Right ventricle myocardium superior (tissue), 1 donor: ENCODE measurements at places on chromosomes 2 and 18. TPM values are rescaled to one million over a fixed set of nuclear protein-coding genes. Genes with fewer than 3 reads are reported as not detected.

Gene VWC2L
- not detected for total RNA-seq

DNA sequence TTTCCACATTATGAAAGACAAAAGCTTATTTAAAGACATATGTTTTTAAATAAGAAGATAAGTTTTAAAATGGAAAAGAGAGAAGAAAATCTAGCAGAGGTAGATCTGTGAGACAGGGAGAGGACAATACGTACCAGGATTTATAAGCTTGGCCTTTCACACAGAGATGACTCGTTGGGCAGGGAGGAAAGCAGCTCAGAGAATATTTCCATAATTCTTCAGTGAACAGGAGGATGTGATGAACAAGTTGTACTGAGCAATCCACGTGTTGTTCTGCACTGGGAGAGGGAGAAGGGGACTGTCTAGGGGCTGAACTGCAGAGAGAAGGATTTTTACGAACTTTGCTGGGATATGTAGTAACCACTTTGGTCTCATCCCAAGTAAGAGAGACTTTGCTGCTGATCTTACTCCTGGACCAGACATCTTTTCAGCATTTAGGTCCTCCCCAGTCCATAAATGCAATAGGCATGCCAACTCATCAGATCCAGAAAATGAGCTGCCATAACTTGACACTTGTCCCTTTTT is 162.5 kb upstream of the SETBP1 start:
- no peak for DNase-seq

GRCh38 chr2:241135737-241136136 is 13.5 kb downstream of the PASK start:
- no peak for DNase-seq

DNA sequence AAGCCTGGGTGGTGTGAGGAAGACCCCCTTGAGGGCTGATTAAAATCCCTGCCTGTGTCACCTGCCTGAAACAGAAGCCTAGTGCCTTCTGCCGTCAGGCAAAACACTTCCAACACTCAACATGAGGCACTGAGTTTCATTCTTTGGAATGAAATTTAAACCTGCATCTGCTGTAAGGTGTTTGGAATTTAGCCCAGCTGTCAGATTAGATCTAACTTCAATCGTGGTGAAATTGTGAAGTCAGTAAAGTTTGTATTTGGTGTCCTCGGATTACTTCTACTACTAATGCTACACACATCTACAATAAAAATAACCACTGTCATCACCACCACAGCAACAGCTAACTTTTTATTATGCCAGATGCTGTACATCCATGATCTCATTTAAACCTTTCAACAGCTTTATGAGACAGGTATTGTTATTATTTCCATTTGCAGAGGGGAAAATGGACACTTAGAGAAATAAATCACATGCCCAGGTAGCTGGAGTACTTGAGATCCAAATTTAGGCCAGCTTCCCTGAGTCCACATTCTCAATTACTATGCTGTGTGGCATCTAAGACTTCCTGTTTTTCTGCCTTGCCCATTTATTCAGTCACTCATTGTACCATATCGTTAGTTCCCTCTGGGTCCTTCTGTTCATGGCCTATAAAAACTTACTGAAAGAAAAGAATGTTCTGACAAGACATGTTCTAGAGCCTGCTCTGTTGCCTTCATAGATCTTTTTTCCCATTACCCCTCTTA is 98.2 kb upstream of the GCFC2 start:
- DNase-seq, result no peak

GRCh38 chr2:224025874-224026273 is 13.2 kb downstream of the SERPINE2 start:
- no peak for DNase-seq

- no peak for DNase-seq
Observed at GRCh38 chr2:238164906-238165287, 6.1 kb downstream of the ERFE start.

DNA sequence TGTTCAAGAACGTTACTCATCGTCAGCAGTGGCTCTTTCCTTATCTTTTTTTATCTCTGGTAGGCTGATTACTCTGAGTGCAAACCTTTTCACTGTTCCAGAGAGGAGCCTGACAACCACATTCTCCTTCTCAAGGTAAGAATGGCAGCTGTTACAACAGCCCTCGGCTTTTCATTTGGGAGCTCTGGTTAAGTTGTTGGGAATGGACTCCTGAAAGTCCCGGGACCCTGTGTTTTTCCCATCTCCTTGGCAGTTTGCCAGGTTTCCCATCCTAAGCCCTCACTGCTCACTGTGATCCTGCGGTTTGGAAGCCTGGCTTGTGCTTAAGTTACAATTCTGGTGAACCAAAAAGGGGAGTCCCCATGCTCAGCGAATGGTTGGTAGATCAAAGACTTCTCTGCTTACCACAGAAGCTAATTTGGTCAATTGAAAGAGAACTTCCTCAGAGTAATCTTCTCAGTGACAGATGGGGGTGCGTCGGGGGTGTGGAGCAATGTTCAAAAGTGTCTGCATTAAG is 122.3 kb downstream of the LYPD6B start:
- DNase-seq, result no peak

DNA sequence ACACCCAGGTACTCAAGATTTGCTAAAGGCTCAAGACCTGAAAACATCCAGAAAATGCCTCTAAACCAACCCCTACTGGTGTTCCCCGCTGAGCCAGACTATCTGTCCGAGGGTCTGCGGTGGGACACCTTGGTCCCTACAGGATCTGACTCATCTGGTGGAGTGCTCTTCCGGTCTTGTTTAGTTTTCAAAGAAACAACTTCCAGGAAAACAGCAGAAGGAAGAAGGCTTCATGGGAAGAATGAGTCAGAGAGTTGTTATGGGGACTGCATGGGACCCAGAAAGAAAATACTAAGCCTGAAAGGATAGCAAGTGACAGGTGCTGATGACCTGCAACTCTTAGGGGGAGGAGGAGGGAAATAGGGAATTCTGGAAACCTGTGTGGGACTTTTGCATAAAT is 41.3 kb downstream of the ZFP36L2 start:
- no peak for DNase-seq

Gene DNAJC10
- total RNA-seq, result 60.4 TPM

DNA sequence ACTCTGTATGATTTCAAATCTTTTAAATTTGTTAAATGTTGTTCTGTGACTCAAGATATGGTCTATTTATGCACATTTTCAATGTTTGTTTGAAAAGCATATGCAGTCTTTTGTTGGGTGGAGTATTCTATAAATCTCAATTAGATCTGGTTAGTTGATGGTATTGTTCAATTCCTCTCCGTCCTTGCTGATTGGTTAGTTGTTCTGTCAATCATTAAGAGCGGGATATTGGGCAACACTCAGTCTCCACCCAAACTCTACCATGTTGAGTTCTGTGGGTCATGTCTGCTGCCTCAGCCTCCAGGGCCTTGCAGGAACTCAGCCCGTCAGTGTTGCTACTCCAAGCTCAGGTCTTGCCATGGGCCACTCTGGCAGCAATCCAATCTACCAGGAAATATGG is 118.9 kb downstream of the VWA3B start:
- DNase-seq, result no peak

Gene IL1RL1
- 1.3 TPM for total RNA-seq

GRCh38 chr2:64551851-64552250 is 27.7 kb downstream of the AFTPH start:
- DNase-seq, result no peak

Gene LYG2
- not detected for total RNA-seq

- no peak for DNase-seq
Observed at GRCh38 chr2:108244667-108245414, 5.1 kb downstream of the SULT1C3 start.

DNA sequence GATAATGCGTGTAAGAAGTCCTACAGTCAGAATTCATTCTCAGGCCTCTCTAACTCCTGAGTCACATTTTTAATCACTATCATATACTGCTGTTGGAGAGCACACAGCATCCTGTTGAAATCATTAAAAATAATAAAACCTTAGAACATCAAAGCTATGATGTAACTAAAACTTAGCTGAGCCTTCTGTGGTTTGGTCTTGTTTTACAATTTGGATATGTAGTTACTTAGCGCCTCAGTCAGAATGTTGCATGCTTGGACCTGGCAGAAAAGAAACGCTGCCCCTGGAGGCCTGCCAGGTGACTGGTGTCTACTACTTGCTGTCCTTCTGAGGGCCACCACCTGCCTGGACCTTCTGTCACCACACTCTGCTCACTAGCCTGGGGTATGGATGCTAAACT is 261.1 kb upstream of the RASGRP3 start:
- peak; percentile 75 for DNase-seq

DNA sequence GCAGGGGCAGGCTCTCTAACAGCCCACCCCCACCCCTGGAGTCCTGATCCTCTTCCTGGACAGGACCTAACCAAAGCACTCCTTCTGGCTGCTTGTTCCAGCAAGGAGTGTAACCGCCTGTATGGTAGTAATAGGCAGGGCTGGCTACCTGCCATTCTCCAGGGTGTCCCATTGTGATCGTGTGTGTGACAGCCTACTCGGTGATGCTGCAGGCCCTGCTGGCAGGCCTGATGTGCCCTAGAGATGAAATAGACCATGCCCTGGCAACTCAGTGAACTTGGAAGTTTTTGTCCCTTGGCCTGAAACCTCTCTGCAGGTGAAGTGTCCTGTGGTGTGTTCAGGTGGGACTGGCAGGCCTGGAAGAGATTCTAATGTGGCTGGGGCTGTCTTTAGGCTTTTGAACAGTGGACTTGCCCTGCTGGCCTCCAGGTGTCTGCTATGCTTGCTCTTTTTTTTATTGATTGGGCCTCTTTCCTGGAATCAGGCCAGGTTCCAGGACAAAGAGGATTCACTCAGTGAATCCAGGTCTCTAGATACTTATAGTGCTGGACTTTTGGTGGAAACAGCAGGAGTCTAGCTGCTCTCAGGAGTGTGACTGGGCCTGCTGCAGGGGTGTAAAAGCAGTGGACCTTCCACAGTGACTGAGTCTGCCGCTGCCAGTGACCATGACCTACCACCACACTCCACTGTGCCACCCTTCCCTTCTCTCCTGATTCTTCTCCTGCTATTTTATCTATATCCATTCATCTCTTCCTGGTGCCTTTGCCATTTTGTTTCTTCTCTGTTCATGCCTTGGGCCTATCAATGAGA is 132.1 kb downstream of the CTIF start:
- no peak for DNase-seq
